Natural killer cell treated with Interleukin-12 subunit alpha and Interleukin-12 subunit beta and Interleukin-15 and Interleukin-18, amount 100 ng/mL, for 72 hours (primary cell): ENCODE measurements at places on chromosomes 11 and 22.

DNA sequence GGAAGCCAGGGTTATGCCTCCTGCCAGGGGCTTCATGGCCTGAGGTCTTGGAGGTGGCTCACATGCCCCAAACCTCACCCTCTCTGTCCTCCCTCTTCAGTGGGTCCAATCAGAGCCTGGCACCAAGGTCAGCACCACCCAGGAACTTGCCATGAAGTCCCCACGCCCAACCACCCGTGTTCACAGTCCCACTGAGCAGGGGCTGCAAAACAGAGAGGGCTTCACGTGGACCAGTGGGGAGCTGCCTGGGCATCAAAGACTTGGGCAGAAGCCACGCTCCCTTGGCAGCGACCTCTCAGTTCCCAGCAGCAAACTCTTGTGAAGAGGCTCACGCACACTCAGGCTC lies 425.8 kb upstream of the B3GAT1 start:
- H3K27me3 ChIP-seq: peaks cover 9% of the 10 kb centered on the region
- H3K4me1 ChIP-seq: no peaks in the 10 kb centered on the region
- no peak for DNase-seq
- no peaks in the 10 kb centered on the region for H3K36me3 ChIP-seq
- no peak overlapping the region for H3K4me3 ChIP-seq

DNA sequence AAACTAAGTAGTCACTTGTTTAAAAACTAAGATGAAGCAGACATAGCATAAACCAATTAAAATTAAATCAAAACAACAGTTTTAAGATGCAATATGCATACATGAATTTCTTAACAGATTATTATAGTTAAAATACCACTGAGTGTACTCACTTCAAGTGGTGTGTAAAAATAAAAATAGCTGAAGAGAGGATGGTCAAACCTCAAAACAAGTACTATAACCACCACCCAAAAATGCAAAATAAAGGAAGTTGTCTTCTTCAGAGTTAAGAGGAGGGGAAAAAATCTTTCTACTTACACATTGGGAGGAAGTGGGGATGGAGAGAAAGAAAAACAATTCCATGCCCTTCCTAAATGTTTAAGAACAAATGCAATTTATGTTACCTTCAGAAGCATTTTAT lies 31.9 kb downstream of the RRAS2 start:
- DNase-seq: no peak
- H3K27me3 ChIP-seq: no peaks in the 10 kb centered on the region
- no peaks in the 10 kb centered on the region for H3K36me3 ChIP-seq
- H3K4me1 ChIP-seq: peaks cover 65% of the 10 kb centered on the region
- H3K4me3 ChIP-seq: peak overlapping the region; percentile 54
- peak overlapping the region; percentile 87 for H3K27ac ChIP-seq

- DNase-seq: no peak
- no peaks in the 10 kb centered on the region for H3K4me1 ChIP-seq
- no peaks in the 10 kb centered on the region for H3K36me3 ChIP-seq
- no peak overlapping the region for H3K4me3 ChIP-seq
- H3K27ac ChIP-seq: no peak overlapping the region
These were observed 1593.1 kb upstream of the TENM4 start for GRCh38 chr11:81033779-81034540.

GRCh38 chr11:108286370-108286769 lies 63.5 kb downstream of the ATM start:
- peak overlapping the region; percentile 74 for H3K27ac ChIP-seq
- H3K36me3 ChIP-seq: peaks cover 20% of the 10 kb centered on the region
- H3K27me3 ChIP-seq: no peaks in the 10 kb centered on the region
- DNase-seq: no peak
- no peak overlapping the region for H3K4me3 ChIP-seq

GRCh38 chr22:48307931-48308330 lies 1519.7 kb downstream of the BRD1 start:
- no peak for DNase-seq
- H3K4me1 ChIP-seq: no peaks in the 10 kb centered on the region
- no peak overlapping the region for H3K27ac ChIP-seq
- peaks cover 6% of the 10 kb centered on the region for H3K36me3 ChIP-seq
- no peak overlapping the region for H3K4me3 ChIP-seq

DNA sequence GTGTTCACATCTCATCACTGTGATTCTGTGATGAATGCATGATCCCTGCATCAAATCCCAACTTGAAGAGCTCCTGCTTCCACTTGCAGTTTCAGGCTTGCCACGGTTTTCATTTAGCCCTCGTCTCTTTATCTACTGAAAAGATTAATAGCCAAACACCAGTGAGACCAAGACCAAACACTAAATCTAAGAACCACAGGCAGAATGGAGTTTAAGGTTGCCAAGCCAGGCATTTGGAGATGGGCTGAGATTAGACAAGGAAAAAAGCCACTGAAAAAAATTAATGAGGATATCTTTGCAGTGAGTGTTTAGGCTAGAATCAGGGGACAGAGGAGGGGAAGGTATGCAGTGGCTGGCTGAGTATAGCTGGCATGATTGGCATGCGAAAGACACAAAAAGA lies 227.2 kb upstream of the BLID start:
- no peak overlapping the region for H3K27ac ChIP-seq
- H3K27me3 ChIP-seq: peaks cover 9% of the 10 kb centered on the region
- no peak for DNase-seq

DNA sequence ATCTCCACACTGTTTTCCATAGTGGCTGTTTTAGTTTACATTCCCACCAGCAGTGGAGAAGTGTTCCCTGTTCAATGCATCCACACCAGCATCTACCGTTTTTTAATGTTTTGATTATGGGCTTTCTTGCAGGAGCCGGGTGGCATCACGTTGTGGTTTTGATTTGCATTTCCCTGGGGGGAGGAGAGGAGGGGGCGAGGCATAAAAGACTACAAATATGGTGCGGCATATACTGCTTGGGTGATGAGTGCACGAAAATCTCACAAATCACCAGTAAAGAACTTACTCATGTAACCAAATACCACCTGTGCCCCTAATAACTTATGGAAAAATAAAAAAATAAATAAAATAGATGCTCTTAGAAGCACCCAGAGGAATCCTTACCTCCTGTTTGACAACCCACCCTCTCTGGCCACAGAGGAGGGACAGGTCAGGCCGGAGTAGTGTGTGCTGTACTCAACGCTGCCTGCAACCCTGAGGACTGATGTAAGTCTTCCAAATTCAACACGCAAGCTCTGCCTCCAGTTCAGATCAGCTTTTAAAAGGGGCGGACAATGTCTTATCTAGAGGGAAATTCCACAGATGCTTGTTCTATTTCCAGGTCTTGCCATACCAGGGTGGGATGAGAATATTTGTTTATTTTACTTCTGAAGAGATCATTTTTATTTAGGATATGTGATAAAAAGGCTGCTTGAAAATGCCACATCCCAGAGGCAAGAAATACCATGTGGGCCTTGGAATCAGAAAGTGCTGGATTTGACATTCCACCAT lies 329.6 kb upstream of the B3GAT1 start:
- H3K27me3 ChIP-seq: peaks cover 27% of the 10 kb centered on the region
- no peaks in the 10 kb centered on the region for H3K36me3 ChIP-seq
- peaks cover 6% of the 10 kb centered on the region for H3K4me1 ChIP-seq
- H3K4me3 ChIP-seq: no peak overlapping the region
- DNase-seq: no peak
- H3K27ac ChIP-seq: no peak overlapping the region

DNA sequence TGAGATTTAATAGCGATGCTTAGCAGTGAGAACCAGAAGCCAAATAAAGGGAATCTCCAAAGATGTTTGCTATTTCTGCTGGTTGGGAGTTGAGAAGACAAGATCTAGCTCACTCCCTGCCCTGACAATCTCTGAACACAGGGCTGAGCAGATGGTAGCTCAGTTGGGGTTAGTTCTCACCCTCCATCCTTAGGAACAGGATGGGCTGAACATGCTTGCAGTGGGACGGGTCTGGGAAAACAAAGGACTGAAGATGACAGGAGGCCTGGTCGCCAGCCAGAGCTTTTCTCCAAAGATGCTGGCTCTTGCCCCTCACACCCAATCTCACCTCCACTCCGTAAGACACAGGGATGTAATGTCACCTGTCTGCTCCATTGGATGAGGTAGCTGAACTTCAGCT lies 72.7 kb downstream of the SC5D start:
- H3K36me3 ChIP-seq: no peaks in the 10 kb centered on the region
- DNase-seq: no peak
- H3K4me3 ChIP-seq: no peak overlapping the region
- no peaks in the 10 kb centered on the region for H3K27me3 ChIP-seq
- H3K27ac ChIP-seq: no peak overlapping the region

- peaks cover 4% of the 10 kb centered on the region for H3K4me1 ChIP-seq
- no peaks in the 10 kb centered on the region for H3K36me3 ChIP-seq
- H3K4me3 ChIP-seq: no peak overlapping the region
- DNase-seq: no peak
These were observed 36.7 kb upstream of the B3GNT6 start for GRCh38 chr11:76997512-76997911.

GRCh38 chr22:28009272-28009827 lies 90.3 kb upstream of the PITPNB start:
- no peaks in the 10 kb centered on the region for H3K36me3 ChIP-seq
- peaks cover 3% of the 10 kb centered on the region for H3K27me3 ChIP-seq
- no peak overlapping the region for H3K4me3 ChIP-seq

DNA sequence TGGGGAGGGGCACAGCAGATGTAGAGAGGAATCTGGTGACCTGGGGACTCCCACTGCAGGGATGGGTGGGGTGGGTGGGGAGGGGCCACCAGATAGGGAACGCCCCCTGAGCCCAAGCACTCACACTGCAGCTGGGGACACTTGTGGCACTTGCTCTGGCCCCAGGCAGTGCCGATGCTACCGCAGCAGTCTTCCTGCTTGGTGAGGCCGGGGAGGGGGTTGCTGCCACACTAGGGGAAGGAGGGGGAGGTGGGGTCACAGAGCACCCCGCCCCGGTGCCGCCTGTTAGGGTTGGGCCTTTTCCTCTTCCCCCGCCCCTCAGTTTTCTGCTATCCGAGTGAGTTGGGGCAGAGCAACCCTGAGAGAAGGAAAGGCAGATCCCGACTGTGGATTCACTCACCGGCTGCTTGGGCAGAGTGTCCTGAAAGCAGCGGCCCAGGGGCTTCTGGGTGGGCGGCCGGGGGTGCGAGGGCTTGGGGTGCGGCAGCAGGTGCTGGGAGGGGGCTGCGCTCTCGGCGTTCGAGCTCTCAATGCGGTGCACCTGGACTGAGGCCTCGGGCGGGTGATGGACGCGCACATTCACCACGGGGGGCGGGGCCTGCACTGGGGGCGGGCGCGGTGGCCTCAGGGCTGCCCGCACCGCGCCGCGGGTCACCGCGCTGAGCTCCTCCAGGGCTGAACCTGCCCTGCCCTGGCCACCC lies 4.7 kb downstream of the LTBP3 start:
- no peak overlapping the region for H3K27ac ChIP-seq
- H3K27me3 ChIP-seq: no peaks in the 10 kb centered on the region
- H3K4me1 ChIP-seq: peaks cover 51% of the 10 kb centered on the region
- no peak overlapping the region for H3K4me3 ChIP-seq
- no peaks in the 10 kb centered on the region for H3K36me3 ChIP-seq
